ENCODE measurements at places on chromosomes 11 and 22.

DNA sequence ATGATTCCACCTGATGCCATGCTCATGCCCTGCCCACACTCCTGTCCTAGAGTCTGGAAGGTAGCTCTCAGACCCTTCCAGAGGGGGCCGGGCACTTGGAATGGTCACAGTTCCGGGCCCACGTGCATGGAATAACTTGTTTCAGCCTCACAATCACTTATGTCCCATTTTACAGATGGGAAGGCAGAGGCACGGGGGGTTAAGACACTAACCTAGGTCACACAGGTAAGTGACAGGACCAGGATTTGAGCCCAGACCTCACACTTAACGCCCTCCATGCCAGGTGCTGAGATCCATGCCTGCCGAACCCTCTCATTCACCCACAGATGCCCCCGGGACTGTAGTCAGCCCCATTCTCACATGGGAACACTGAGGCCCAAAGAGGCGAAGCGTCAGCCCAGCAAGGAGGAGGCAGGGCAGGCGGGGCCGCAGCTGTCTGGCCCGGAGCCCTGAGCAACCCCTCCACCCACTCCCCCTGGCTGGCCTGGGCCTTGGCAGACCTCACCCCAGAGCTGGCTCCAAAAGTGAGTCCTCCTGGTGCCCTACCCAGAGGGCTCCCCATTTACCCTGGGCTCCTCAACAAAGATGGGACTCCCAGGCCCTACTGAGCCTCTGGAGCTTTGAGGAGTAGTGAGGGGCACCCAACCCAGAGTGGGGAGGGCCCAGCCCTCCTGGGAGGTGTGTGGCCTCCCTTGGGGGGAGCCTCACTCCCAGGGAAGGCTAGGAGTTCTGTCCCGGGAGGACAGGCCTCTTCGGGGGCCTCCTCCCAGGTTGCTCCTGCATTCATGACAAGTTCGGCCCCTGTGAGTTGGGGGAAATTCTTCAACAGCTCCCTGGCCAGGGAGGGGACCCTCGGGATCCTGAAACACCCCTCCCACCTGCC is 2.4 kb upstream of the ALDH3B1 start:
- no peak for DNase-seq

- peak; percentile 69 for DNase-seq
Measured at GRCh38 chr22:20957683-20958431, 9.2 kb upstream of the AIFM3 start.

GRCh38 chr22:24968066-24968561 is 15.6 kb downstream of the KIAA1671 start:
- no peak for DNase-seq

DNA sequence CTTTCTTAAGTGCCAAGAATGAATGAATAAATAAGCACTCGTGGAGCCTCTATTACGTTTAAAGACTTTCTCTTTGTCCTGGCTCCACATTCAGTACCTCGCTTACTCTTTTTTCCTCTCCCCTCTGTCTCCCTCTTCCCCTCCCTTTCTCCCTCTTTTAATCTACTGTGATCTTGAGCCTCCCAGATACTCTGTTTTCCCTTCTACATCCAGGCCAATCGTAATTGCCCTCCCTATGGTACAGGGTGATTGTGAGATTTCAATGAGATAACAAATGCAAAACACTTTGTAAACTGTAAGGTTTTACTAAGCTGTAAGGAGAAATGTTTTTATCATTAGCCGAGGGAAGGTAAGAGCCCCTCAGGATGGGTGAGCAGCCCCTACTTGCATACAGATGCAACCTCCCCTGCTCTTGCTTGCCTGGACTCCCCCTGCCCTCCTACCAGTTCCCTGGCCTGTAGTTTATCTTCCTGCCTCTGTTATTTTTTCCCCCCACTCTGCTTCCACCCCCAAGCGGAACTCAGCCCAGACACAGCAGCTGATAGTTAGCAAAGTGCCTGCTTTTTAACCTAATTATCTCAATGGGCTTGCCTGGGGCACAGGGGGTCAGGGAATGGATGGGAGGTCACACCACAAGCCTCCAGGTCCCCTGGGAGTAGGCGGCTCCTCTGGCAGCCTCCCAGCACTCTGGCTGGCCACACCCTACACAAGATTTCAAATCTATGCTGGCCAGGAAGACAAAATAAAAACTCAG is 76.9 kb upstream of the CADM1 start:
- no peak for DNase-seq

All from G401 (cell line).